Stimulated activated CD4-positive, alpha-beta T cell treated with anti-CD3 and anti-CD28 coated beads, Interleukin-12 subunit alpha, Interleukin-12 subunit beta, amount 100 ng/mL, for 24 hours (primary cell): ENCODE measurements at places on chromosomes 4 and X.

- DNase-seq: no peak
Measured at GRCh38 chr4:161419822-161420221, 744.0 kb downstream of the FSTL5 start.

- DNase-seq: no peak
Measured at GRCh38 chr4:122857160-122857559, 30.5 kb downstream of the FGF2 start.

DNA sequence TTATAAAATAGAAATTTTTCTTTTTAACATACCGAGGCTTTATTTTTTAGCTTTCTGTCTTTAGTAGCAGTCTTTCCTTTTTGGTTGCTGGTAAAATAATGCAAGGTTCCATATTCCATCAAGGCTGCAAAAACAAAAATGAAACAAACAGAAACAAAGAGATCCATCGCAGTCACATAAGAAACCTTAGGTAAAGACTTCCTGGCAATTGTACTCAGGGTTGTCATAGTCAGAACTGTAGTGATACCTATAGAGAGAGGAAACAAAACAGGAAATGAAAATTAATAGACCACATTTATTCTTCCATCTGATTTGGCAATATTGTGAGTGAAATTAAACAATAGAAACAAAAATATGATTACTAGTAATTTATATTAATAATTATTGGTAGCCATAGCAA is 72.5 kb downstream of the GABRG1 start:
- no peak for DNase-seq

DNA sequence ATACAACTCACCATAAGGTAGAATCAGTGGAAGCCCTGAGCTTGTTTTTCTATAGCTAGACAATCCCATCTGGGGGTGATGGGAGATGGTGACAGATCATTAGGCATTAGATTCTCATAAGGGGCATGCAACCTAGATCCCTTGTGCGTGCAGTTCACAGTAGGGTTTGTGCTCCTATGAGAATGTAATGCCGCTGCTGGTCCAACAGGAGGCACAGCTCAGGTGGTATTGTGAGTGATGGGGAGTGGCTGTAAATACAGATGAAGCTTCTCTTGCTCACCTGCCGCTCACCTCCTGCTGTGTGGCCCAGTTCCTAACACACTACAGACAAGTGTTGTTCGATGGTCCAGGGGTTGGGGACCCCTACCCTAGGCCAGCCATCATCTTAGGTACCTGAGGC is 5.9 kb upstream of the GATB start:
- no peak for DNase-seq

DNA sequence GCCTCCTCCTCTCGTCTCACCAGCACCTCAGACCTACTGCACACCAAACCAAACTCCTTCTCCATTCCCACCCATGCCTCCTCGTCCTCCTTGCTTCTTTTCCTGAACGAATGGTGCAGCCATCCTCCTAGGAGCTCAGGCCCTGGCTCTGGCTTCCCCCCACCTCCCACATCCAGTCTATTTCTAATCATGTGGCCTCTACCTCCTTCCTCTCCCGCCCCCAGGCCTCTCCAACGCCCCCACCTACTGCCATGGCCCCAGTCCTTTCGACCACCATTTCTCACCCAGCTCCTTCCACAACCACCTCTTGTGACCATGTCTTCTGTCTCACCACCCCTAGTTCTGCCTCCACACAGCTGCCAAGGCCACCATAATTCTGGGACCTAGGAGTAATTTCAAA is 127.1 kb downstream of the PJA1 start:
- DNase-seq: no peak

DNA sequence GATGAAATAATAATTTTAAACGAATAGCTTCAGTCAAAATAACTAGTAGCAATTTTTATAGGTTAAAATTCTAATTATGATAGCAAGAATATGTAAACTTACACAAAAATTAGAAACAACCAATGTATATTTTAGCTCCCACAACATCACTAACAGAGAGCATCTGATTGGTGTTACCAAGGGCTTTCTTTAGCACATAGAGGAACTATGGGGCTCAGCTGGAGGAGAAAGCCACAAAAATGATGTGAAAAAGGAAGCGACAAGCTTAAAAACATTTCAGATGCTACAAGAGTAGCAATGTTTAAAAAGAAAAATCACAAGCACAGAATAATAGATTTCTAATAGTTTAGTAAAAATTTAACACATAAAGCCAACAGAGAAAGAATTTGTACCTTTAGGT is 56.3 kb downstream of the ATP8A1 start:
- DNase-seq: no peak

DNA sequence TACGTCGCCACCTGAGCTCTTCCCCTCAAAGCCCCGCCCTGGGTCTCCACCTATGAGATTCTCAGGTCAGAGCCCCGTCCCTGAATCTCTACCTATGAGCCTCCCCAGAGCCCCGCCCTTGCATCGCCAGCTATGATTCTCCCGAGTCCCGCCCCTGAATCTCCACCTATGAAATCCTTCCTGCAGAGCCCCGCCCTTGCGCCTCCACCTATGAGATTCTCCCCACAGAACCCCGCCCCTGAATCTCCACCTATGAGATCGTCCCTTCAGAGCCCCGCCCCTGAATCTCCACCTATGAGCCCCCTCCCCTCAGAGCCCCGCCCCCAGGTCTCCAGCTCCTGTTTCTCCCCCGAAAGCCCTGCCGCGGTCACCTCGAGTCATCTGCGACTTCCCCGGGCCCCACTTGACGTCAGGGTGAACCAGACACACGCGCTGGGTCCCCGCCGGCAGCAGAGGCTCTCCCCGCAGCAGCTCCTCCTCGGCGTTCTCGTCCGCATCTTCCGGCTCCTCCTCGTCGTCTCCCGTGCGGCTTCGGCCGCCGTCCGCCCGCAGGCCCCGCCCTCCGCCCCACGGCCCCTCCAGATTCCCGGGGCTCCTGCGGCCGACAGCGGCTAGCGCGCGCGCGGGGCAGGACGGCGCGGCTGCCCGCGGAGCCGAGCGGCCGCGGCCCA is 393 bp downstream of the GTPBP6 start:
- DNase-seq: peak; percentile 97

- no peak for DNase-seq
Measured at GRCh38 chrX:80223982-80224579, 196.2 kb upstream of the TENT5D start.

DNA sequence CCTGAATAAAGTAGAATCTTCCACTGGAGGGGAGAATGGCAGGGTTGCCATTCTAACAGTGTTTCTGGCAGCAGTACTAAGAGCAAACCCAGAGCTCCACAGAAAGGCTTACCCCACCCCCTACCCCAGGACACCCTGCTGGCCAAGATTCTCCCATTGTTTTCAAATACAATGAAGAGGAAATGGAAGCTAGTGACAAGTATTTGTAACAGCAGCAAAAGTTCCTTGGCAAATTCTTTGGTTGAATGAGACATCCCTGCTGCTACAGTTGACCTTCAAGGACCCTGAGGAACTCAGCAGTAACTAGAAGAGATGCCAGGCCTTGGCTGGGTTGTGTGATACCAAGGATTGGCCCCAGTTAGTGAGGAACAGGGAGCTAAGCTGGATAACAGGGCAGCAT is 124.2 kb upstream of the DGKK start:
- DNase-seq: no peak

- no peak for DNase-seq
Measured at GRCh38 chrX:3378156-3378555, 31.7 kb upstream of the MXRA5 start.

DNA sequence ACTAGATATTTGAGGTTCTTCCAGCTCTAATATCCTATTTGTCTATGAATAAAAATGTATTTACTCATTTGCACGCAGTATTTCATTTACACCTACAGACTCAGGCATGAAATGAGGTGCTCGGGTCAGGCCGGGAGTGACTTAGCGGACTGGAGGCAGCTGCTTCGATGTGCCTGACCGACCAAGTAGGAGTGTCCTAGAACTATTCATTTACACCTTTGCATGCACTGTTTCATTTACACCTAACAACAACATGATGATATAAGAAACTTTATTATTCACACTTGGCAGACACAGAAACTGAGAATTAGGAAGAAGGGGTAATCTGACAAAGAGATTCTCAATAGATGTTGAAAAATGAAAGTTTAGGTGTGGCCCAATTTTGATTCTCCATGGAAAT is 28.7 kb upstream of the FAT1 start:
- DNase-seq: no peak

DNA sequence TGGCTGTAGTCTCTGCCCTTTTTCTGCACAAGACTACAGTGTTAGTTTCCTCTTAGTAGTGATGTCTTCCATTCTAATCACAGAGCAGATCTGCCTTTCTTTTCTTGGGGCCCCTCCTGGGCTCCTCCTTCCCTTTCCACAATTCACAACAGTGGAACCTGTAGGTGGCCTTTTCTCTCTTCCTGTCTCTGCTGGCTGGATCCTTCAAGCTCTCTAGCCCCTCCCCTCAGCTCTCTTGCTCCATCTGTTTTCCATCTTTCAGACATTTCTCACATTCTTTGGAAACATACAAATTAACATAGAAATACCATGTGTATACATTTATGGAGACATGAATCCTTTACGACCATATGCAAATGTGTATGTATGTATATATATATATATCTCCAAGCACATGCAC is 304 bp upstream of the SPIN2A start:
- DNase-seq: no peak

DNA sequence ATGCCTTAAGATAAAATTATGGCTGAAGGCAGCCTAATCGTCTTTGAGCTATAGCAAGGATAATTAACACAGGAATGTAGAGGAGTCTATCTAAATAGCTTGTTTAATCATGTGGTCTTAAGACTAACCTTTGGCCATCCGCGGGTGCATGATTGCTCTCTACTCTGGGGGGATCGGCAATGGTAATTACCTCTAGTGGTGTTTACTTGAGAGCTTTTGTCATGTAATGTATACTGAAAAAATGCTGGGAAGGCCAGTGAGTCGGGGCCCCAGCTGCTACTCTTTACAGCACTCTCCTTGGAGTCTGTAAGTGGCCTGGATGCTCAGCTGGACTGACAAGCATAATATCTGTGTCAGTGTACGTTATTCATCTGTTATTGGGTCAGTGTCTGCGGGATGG is 65.5 kb upstream of the GNPDA2 start:
- no peak for DNase-seq

DNA sequence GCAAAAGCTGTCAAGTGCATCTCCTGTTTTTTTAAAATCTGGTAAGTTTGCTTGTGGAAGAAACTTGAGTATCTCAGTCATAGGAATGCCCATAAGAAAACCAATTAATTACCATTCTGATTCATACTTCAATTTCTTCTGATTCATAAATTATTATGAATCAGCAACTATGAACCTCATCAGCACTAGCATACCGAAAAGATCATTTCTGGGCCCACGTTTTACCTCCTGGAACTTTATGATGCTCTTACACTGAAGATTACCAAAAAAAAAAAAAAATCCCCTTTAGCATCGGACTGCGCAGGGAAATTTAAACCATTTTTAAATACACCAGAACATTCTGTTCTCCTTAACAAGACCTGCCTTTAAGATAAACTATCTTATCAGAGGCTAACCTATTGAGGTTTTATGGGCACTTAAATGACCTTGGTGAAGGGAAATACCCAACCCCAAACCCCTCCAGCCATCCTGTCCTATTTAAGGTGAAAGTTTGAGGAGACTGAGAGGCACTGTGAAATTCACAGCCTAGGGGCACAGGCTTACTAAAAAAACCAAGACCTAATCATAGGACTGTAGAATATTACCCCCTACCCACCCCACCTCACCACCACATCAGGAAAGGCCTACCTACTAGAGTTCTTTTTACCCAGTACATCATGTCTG is 38.2 kb upstream of the ABCG2 start:
- no peak for DNase-seq

GRCh38 chr4:159451006-159451405 is 348.1 kb downstream of the RAPGEF2 start:
- DNase-seq: no peak

DNA sequence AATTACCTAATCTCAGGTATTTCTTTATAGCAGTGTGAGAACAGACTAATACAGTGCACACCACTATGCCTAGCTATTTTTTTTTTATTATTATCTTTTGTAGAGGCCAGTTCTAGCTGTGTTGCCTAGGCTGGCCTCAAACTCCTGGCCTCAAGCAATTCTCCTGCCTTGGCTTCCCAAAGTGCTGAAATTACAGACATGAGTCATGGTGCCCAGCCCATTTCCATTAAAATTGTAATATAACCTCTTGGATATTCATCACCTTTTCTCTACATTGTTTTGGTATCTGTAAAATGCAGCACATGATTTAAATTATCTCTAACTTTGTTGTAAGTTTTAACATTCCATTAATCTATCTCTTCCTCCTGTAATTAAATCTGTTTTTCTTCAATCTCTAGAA is 2052.9 kb downstream of the ARAP2 start:
- DNase-seq: no peak

GRCh38 chrX:19686876-19687275 is 171.6 kb upstream of the MAP3K15 start:
- DNase-seq: no peak

- DNase-seq: no peak
Measured at GRCh38 chr4:182969651-182970279, 52.6 kb upstream of the DCTD start.

GRCh38 chr4:110287130-110287529 is 88.7 kb upstream of the ELOVL6 start:
- DNase-seq: peak; percentile 7

DNA sequence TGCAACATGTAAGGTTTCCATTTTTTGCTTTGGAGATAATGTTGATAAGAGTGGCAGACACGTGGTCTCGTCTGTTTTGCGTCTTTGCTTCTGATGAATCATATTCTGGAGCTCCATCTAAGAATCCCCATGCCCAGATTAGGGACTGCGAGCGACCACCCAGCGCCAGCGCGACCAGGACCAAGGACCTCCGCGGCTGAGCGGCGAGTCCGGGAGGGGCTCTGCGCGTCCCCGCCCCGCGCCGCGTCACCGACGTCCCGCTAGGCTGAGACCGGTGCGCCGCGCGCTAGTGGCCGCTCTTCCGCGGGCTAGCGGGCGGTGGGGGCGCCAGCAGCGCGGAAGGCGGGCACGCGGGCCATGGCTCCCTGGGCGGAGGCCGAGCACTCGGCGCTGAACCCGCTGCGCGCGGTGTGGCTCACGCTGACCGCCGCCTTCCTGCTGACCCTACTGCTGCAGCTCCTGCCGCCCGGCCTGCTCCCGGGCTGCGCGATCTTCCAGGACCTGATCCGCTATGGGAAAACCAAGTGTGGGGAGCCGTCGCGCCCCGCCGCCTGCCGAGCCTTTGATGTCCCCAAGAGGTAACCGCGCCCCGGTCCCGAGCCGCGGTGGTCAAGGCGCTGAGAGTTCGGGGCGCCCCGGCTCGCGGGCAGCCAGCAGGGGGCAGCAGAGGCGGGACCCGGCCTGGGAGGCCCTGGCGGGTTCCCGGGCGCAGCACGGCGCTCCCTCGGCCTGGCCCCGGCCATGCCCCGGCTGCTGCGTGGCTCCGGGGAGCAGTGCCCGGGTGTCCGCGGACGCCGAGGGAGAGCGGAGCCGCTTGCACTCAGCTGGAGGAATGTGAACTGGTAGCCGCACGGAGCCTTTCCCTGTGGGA is at the start of gene SRD5A3:
TSS of gene SRD5A3 (plus strand) at position 263 of the 871 bp plus-strand sequence. CDS start at position 358, 95 bp downstream.
- peak; percentile 84 for DNase-seq
